ENCODE measurements at places on chromosomes 7 and 10.

DNA sequence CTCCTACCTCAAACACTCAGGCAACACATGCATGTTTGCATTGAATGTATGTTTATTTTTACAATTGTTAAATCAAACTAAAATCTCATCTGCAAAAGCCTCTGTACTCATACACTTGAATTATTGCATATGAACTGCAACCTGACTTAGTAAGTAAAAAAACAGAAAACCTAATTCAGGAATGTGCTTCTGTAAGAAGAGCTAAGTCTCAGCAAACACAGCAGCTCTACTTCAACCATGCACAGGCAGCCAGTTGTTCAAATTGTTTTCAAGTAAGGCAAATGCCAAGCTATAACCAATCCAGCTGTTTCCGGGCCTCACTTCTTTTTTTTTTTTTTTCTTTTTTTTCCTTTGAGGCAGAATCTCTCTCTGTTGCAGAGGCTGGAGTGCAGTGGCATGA, 93.5 kb upstream of the MALRD1 start:
- DNase-seq = no peak

- peak; percentile 10 for DNase-seq
Observed at GRCh38 chr7:138865843-138866242, 67.8 kb upstream of the ATP6V0A4 start.

GRCh38 chr10:59623133-59624121, 86.2 kb downstream of the SLC16A9 start:
- DNase-seq = no peak

- DNase-seq = no peak
Observed at GRCh38 chr7:47807756-47808155, 140.5 kb downstream of the PKD1L1 start.

GRCh38 chr7:150801242-150801945, 825 bp downstream of the TMEM176A start:
- DNase-seq = no peak

DNA sequence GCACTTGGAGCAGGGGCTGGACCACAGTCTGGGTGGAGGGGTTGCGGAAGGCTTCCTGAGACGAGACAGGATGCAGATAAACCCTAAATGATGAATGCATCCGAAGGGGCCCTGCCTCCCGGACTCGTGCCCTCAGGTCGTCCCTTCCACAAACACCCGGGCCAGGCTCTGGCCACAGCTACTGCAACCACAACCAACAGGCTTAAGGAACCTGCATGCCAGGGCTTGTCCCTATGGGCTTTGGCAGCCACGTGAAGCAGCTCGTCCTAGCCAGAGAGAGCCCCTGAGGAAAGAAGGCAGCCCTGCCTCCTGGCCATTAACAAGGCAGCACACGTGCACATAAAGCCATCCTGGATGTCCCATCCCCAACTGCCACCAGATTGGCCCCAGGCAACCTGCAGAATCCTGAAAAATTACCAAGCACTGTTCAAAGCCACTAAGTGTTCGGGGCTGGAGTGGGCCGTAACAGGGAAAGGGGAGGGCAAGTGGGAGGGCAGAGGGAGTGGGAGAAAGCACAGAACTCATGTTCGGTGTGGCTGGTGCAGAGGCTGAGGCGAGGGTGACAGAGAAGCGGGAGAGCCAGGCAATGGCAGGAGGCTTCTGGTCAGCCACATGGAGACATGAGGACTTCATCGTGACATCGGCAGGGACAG, 62.7 kb downstream of the MAD1L1 start:
- DNase-seq = peak; percentile 77

GRCh38 chr10:52128056-52128683, 185.9 kb upstream of the DKK1 start:
- no peak for DNase-seq

DNA sequence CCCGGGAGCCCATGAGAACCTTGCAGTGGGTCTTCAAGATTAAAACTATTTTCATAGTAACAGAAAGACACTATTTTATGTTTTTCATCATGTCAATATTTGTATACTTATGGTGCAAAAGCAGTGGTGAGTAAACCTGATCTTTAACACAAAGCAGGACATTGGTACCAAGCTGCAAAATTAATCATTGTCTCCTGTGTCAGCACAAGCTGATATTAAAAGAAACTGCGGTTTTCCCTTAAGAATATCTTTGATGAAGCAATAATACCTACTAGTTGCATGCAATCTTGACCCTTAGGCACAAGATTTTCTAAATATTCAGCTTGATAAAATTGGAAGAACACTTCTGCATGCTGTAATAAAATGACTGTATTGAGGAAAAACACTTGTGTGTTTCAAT, 121.7 kb downstream of the MDFIC start:
- peak; percentile 5 for DNase-seq

- DNase-seq = no peak
Observed at GRCh38 chr7:132495936-132496335, 80.3 kb downstream of the PLXNA4 start.

- DNase-seq = no peak
Observed at GRCh38 chr7:32250471-32251260, 180.5 kb upstream of the PDE1C start.

GRCh38 chr7:46968003-46968402, 613.9 kb downstream of the TNS3 start:
- no peak for DNase-seq

DNA sequence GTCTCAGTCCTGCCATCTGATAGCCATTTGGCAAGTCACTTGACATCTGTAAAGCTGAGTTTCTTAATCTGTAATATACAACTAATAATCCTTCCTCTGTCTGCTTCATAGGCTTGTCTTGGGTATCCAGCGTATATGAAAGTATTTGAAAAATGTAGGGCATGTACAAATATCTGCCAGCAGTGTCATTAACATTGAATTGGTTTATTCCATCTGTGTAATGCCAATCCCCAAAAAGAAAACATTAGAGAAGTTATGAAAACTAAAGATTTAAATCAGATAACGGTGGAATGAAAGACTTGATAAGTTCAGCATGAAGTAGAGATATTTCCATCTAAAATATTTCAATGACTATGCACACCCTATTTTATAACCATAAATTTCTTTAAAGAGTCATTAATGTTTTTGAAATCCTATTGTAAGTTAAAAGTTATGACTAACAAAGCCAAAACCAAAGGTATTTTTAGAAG, 9.8 kb upstream of the RTKN2 start:
- DNase-seq = no peak

- DNase-seq = no peak
Observed at GRCh38 chr10:77493239-77493806, 144.3 kb downstream of the KCNMA1 start.

DNA sequence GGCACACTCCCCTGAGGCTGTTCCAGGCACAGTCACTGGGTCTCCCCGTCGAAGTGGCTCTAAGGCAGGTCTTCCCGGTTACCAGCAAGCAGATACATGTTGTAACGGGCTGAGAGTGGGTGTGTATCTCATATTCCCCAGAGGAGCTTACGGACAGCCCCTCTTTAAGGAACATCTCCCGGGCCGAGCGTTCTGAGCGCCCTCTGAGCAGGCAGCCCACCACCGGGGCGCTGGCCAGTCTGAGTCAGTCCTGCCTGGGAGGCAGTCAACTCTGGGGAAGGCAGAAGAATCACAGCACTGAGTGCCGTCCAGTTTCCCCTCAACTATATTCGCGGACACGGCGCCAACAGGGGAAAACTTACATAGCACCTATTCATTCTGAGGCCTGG, 117.4 kb downstream of the LHPP start:
- DNase-seq = peak; percentile 92
